ENCODE measurements at places on chromosomes 5 and 9.

DNA sequence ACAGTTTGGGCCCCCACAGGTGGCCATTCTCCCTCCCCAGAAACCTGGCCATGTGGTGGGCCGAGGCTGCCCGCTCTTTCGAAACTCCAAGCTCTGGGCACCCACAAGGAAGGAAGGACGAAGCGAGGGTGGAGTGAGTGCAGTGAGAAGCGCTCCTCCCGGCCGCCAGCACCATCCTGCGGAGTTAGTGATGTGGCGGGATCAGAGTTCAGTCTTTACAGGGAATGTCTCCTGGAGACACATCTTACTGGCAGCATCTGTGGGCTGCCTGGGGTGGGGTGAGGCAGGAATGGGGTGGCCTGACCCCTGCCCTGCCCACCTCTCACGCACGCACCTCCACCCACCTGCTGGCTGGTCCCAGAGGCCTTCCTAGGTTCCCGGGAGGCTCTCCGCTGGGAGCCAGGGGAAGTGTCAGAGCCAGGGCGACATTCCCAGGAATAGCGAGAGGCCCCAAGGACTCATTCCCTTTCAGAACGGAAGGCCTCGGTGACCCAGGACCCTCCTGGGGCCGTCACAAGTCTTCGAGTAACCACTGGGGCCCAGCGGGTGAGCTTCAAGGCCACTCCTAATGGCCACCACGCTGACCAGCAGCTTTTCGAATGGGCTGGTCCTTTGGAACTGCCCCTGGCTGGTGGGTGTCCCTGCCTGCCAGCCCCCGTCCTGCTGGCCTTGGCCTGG lies 5.5 kb upstream of the RNU6ATAC start:
- DNase-seq: no peak

DNA sequence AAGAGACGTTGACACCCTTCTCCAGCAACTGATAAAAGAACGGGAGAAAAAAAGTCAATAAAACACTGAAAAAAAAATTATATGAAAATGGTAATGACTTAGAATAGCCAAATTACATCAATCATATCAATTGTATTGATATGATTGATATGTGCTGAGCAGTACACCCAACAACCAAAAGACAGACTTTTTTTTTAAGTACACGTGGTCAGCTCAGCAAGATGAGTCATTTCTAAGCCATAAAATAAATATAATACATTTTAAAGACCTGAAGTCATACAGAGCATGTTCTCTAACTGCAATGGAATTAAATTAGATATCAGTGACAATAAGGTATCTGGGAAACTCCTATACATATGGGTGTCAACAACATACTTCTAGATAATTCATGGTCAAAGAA lies 30.9 kb upstream of the OLFM1 start:
- no peak for DNase-seq

GRCh38 chr5:104456122-104456521 lies 893.5 kb upstream of the NUDT12 start:
- no peak for DNase-seq

DNA sequence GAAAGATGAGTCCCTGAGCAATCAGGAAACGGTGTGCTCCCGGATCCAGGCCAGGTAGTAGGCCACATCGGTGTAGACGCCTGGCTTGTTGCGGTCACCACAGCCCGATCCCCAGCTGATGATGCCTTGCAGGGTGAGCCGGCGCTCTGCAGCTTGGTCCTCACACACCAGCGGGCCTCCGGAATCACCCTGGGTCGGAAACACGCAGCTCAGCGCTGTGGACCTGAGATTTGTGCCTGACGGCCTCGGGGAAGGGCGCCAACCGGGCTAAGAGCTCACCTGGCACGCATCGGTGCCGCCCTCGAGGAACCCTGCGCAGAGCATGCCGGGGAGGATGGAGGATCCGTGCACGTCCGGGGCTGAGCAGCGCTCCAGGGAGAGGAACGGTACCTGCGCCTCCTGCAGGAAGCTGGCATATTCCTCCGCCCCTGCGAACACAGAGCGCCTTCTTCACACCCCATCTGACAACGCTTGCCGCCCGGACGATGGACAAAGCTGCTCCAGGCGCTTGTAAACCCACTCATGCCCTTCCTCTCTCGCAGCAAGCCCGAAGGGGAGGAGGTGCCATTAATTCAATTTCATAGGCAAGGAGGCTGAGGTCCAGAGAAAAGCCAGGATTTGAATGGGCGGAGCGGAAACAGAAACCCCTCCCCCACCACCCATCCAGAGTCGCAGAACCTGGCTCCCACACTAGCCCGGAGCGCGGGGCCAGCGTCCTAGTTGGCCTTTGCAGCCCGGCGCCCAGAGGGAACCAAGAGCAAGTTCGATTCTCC lies 2.0 kb upstream of the PFN3 start:
- peak; percentile 61 for DNase-seq

DNA sequence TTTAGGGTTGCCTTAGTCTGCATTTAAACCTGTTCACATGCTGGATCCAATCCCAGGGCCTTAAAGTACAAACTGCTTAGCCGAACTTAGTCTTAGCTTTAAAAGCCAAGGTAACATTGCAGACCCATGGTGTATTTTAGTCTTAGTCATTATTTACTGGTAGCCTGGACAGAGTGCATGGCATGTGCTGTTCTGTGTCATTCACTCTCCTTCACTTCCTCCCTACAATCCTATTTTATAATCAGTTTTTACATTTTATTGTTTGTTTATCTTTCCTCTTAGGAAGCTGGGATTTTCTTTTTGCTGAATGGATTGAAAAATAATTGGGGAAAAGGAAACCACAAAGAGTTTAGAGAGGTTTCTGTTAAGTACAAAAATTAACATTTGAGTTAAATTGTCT lies 29.4 kb upstream of the TAL2 start:
- no peak for DNase-seq

DNA sequence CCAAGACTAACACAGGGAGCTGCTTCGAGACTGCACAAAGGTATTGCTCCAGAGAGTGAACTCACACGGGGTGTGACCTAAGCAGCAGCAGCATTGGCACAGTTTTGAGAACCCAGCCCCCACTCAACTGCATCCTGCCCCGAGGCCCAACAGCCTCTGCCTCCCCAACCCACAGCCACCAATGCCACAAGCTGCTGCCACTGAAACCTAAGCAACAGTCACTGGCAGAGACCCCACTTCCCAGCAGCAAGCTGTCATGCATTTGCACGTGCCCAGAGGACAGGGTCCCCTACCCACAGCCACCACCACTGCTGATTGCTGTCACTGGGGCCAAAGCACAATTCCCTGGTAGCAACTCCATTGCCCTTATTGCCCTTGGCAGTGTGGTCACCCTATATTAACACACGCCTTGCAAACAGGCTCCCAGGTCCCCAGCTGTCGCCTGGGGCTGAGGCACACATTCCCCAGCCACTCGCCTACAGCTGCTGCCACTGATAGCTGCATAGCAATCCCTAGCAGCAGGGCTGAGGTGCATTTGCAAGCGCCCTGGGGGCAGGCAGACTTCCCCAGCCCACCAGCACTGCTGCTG lies 141.0 kb downstream of the AGTPBP1 start:
- no peak for DNase-seq

- no peak for DNase-seq
These were observed 21.0 kb downstream of the PDCD1LG2 start for GRCh38 chr9:5531101-5531882.

DNA sequence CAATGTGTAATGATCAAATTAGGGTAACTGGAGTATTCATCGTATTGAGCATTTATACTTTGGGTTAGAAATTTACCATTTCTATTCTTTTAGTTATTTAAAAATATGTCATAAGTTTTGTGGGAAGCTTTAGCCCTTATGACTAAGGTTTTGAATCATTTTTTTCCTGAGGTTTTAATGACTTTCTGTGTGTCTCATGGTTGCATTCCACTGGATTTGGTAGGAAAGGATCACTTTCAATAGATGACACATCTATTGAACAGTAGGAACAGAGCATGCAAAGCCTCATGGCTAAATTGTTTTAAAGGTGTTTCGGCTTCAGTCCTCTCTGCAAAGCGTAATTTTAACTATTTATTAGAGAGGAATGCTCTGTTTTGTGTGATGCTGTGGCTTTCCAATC lies 512.4 kb upstream of the CHD1 start:
- no peak for DNase-seq

DNA sequence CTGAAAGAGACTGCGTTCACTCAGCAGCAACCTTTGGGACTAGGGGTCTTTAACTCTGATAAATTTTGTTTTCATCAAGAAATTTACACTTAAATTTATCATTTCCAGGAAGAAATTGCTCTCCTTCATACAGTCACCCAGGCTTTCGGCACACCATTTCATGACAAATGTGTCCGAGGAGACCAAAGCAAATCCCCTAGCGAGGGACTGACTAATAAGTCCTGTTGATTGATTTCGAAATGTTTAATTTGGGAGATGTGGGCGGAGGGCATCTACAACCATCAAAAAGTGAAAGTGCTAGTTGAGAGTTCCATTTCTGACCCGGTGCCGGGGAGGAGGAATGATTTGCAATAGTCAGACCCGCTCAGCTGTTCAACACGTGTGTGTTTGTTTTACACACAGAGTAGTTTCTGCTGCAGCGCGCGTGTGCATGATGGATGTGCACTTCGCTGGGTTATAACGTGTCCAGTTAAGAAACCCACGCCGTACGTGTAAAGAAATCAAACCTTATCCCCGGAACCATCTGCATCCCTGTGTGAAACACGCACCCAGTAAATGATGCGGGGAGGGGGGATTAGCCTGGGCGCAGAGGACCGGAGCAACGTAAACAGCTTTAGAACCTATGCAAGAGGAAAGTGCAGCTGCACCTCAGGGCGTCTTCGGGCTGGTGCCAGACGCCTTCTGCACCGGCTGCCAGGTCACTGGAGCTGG lies 845 bp upstream of the NR4A3 start:
- peak; percentile 55 for DNase-seq

DNA sequence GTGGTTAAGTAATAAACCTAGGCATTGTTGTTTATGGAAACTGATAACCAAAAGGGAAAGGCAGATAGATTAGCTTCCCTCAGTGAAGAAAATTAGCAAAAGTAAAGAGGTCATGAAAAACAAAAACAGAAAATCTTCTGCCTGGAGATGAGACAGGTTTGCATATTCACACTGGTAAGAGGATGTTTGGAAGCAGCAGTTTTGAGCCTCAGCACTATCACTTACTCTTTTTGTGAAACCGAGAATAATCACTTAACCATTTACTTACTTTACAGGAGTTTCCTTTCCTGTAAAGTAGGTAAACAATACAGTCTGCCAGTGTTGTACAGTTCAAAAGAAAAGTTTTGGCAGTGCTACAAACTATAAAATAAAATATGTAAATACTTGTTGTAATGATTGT lies 35.5 kb upstream of the EMB start:
- no peak for DNase-seq

GRCh38 chr5:72007336-72008111 lies 99.8 kb upstream of the MAP1B start:
- DNase-seq: no peak

GRCh38 chr5:96771395-96771794 lies 36.4 kb downstream of the ERAP1 start:
- DNase-seq: no peak

GRCh38 chr5:136063778-136064465 lies 35.1 kb downstream of the TGFBI start:
- DNase-seq: no peak
